Stimulated activated CD4-positive, alpha-beta T cell treated with anti-CD3 and anti-CD28 coated beads, Interleukin-4, amount 100 ng/mL, for 24 hours (primary cell): ENCODE measurements at places on chromosomes 1 and 21.
A peak's percentile ranks its signal among the peaks of the same experiment; 100 is the strongest.

DNA sequence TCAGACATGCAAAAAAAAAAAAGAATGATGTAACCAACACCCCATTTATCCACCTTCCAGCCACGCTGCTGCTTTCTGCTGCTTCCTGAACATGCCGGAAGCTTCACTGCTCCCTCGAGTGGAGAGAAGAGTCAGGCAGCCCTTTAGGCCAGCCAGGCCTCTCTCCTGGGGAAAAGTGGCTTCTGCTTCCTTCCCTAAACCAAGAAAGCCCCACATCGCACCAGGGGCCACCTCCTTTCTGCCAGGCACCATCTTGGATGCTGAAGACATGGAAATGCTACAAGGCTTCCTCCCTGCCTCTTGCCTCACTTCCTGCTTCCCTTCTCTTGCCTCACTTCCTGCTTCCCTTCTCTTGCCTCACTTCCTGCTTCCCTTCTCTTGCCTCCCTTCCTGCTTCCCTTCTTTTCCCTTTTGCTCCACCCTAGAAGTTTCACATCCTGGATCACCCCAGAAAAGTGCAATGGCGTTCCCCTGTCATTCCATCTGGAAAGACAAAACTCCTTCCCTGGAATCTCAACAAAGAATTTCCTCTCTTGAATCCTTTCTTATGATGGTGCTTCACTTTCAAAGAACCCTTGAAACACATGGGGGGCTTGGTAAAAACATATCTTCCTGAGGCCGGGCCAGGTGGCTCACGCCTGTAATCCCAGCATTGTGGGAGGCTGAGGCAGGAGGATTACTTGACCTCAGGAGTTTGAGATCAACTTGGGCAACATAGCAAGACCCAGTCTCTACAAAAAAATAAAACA, 18.7 kb downstream of the TNFRSF8 start:
- no peak for DNase-seq

DNA sequence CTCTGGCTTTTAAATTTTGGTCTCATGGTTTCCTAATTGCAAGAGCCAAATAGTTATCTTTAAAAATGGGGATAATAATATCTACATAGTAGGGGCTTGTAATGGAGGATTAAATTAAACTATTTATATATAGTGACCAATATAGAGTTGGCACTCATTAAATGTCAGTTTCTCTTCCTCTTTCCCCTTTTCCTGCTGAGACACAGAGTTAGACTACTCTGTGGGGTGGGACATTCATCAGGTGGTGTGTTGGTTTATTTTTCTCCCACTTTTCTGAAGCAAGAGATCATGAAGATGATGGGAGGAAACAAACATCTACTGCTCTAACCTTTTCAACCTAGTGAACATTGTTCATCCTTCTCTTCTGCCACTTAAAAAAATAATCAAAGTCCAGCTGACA, 17.3 kb upstream of the RAP1A start:
- no peak for DNase-seq

- no peak for DNase-seq
Observed at GRCh38 chr1:35178874-35179380, 14.0 kb downstream of the SFPQ start.

DNA sequence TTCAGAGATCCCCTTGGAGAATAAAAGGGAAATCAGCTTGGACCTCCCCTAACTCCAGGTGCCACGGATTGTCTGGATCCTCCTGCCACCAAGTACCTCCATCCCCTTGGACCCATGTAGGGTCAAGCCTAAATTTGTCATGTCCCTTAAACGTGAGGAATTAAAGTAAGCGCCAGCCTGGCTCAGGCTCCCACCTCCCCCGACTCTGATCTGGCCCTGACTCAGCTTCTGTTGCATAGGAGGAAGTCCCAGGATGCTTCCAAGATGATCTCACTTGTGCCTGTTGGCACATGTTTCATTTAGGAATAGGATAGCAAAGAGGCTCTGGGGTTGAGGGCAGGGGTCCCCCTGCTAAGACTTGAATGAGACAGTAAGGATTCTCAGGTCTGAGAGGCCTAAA, 231.9 kb upstream of the JUN start:
- DNase-seq = no peak

GRCh38 chr1:111052246-111052645, 87.6 kb downstream of the DRAM2 start:
- no peak for DNase-seq

DNA sequence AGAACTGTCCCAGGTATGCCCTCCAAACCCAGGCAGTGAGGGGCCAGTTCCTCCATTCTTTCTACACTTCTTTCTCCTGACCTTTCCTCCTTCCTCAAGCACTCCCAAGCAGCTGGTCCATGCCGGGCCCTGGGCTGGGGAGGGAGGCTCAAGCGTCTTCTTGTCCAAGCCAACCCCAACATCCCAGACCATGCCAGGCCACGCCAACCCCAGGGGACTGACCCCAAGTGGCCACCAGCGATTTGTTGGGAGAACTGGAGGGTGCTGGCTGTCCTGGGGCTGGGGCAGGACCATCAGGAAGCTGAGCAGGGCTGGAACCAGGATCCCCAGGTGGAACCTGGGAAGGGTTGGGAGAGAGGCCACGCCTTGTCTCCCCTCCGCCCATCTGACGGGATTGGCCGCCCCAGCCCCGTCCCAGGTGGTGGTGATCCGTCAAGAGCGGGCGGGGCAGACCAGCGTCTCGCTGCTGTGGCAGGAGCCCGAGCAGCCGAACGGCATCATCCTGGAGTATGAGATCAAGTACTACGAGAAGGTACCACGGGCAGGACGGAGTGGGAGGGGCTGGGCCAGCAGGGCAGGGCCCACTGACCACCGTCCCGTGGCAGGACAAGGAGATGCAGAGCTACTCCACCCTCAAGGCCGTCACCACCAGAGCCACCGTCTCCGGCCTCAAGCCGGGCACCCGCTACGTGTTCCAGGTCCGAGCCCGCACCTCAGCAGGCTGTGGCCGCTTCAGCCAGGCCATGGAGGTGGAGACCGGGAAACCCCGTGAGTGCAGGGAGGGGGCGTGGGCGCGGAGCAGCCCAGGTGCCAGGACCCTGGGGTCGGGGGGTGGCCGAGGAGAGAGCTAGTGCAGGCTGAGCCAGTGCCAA, 29.9 kb downstream of the EPHA8 start:
- no peak for DNase-seq

DNA sequence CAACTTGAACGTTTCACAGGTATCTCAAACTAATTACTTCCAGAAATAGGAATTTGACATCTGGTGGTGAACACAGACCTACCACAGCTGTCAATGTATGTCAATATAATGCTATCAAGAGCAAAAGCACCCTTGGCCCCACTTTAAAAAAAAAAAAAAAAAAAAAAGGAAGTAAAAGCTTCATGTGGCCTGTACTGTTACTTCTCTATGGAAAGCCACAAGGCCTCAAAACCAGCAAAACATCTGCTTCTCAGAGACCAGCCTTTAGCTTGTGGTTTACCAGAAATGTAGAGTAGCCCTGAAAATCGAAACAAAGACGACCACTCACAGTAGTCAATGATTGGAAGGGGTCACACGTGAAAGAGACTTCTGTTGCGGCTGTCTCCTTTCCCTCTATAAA, 109.6 kb downstream of the SLC45A1 start:
- no peak for DNase-seq

- no peak for DNase-seq
Observed at GRCh38 chr1:222754366-222755139, 17.6 kb downstream of the FAM177B start.

GRCh38 chr1:91582431-91582921, 81.8 kb downstream of the CDC7 start:
- DNase-seq = no peak

GRCh38 chr1:58791106-58791505, 7.3 kb upstream of the JUN start:
- DNase-seq = no peak

DNA sequence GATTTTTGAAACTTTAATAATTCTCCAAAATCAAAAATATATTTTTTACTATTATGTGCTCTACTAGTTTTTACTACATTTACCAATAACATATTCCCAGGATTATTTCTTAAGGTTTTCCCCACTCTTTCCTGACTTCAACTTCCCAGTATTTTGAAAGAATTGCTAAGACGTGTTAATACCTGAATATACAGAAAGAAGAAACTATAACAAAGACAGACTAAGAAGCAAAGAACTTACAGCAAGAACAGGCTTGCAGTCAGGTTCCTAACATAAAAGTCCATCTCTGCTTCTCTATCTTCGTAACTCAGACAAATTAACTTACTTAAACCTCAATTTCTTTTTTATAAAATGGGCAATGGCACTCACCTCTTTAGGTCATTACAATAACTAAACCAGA, 63.2 kb downstream of the SRSF11 start:
- no peak for DNase-seq

GRCh38 chr1:55146781-55147180, 68.4 kb downstream of the USP24 start:
- DNase-seq = no peak

- no peak for DNase-seq
Observed at GRCh38 chr1:100921110-100921706, 25.3 kb downstream of the SLC30A7 start.

DNA sequence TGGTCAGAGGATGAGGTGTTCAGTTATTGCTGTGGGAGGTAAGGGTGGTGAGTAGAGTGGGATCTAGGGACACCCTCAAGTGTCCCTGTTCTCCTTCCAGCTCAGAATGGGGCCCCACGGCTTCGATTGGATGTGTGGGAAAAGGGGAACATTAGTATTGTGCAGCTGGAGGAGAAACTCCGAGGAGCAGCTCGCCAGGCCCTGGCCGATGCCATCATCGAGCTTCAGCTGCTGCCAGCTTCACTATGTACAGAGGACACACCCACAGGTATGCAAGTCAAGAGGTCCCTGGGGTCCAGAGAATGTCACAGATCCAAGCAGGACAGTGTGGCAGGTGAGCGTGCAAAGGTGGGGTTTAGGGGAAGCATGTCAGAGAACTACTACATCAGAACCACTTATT, 13.9 kb downstream of the HYI start:
- DNase-seq = no peak

- no peak for DNase-seq
Observed at GRCh38 chr1:20373286-20373685, 82.6 kb downstream of the VWA5B1 start.

- DNase-seq = no peak
Observed at GRCh38 chr1:87334351-87335174, 5.9 kb downstream of the LMO4 start.

DNA sequence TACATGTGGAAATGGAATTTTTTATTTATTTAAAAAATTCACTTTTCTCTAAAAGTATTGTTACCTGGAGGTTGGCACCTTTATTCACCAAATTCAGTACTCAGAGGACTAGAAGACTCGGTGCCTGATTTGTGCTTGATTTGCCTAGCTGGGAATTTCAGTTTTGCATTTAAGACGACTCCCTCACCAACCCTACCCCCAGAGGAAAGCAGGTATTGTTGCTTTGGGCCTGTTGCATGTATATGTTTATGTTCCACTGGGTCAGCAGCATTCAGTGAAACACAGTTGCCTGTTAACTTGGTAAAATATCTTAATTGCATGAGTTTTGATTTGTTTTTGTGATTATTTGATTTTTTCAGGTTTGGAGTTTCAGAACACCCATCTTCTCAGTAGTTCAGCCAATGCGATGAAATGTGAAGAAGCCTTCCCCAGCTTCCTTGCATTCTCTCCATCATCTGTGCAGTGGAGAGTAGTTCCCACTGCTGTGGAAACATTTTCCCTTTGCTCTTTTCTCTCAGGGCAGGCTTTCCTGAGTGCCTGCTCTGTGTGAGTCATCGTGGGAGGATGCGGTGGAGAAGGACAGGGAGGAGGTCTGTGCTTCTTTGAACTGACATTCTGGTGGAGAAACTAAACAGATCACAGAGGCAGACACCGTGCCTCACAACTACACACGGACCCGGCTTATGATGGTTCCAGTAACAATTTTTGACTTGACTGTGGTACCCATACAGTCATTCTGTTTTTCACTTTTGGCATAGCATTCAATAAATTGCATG, 6.4 kb downstream of the ADARB1 start:
- peak; percentile 52 for DNase-seq

DNA sequence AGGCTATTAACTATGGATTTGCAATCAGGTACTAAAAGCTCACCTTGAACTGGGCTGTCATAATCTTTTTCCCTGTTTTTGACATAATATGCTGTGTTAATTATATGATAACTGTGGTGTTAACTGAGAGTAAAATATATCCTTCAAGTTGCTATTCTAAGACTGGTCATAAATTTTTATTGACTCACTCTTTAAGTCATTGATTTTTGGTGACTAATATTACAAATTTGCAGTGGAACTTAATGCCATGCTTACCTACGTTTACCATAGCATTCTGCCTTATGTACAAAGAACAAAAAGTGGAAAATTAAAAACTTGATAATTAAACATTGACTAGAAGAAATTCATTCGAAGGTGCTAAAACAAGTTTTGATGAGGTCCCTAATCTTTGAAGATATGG, 872.4 kb downstream of the BRINP3 start:
- DNase-seq = no peak

- DNase-seq = no peak
Observed at GRCh38 chr1:180598333-180598974, 33.4 kb upstream of the XPR1 start.

GRCh38 chr1:20405893-20406604, 80.0 kb downstream of the CAMK2N1 start:
- no peak for DNase-seq

DNA sequence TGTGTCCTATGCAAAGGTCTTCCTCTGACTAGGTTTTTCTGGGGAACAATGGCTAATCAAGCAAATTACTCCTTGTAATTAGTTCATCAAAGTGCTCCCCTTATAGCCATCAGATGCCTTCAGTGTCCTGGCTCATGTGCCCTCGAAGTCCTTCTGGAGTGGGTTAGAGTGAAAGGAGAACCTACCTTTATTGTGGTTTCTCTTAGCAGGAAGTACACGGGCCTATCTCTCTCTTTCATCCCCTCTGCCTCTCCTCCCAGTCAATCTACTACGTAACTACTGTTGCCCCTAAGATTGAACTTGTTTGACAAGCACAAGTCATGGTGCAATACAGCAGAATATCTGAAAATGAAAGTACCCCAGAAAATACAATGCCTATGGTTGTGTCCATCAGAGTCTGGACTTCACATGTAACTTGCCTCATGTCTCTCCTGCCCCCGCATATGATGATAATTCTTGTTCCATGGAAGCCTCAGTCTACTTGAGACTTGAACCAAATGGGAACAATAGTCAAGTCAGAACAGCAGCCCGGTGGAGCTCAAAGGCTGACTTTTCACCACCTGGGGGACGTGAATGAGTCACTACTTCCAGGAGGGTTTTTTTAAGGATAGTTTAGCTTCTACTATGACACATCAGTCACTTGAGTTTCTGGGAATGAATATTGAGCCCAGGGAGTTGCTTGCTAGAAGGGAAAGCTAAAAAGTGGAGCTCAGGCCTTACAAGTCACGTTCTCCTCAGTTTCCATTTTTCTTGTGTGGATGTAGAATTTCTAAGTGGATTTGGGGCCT, 243.6 kb downstream of the TNR start:
- DNase-seq = no peak

- no peak for DNase-seq
Observed at GRCh38 chr21:26964170-26964778, 2.6 kb downstream of the ADAMTS5 start.

- no peak for DNase-seq
Observed at GRCh38 chr21:38802050-38803026, 3.4 kb upstream of the ETS2 start.

- no peak for DNase-seq
Observed at GRCh38 chr1:97145321-97145956, 423.9 kb downstream of the PTBP2 start.
